ENCODE measurements at places on chromosomes 7 and 10.

GRCh38 chr10:26278295-26278694, 61.7 kb downstream of the GAD2 start:
- no peak for DNase-seq

DNA sequence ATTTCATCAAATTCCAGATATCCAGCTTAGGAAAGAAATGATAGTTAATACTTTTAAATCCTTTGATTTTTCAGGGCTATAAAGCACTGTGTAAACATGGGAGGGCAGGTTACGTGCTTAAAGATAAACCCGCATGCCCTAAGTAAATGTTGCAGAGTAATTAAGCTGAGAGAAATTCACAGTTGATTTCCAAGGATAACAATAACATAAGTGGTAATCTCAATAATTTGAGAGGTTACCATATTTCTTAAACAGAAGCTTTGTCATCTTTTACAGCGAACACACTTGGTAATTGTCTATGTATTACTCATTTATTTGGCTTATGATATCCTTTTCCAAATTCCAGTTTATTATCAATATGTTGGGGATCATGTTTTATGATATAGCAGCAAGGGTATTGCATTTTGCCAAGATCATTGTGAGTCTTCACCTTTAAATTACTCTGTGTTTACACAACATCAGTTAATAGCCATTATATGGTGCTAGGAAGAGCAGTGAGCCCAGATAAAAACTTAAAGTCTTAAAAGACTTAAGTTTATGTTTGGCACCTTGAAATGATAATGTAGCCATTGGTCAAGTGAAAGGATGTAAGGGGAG, 15.4 kb downstream of the MGAM start:
- DNase-seq, result no peak

GRCh38 chr10:125190946-125191345, 30.6 kb upstream of the CTBP2 start:
- no peak for DNase-seq

DNA sequence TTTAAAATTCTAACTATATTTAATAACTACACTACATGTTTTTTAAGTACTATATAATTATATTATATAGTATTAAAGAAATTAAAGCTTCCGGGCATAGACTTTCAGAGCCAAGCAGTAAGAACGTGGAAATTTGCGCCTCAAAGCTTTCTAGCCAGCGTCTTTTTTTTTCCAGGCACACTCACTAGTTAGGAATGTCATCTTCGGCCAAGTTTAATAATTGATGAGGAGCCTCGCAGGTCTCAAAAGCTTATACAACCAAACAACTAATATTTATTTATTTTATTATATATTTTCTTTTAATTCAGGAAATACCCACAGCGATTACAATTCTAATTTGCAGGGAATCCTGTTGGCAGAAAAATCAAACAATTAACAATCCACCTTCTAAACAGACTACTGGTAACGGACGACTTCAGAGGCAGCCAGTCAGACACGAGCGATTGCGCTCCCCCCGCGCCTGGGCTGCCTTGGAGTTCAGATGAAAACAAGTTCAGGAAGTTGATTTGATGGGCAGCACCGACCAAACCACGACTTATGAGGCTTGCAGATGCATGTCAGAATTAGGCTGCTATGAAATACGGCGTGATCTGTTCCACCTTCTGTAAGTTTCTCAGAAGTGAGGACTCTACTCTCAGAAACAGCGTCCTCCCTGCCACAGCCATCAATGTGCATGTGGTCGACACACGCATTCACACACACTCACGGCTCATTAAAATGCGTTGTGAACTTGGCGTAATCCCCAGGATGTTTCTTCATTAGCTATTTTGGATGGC, 431.8 kb upstream of the MGMT start:
- DNase-seq, result peak; percentile 73

DNA sequence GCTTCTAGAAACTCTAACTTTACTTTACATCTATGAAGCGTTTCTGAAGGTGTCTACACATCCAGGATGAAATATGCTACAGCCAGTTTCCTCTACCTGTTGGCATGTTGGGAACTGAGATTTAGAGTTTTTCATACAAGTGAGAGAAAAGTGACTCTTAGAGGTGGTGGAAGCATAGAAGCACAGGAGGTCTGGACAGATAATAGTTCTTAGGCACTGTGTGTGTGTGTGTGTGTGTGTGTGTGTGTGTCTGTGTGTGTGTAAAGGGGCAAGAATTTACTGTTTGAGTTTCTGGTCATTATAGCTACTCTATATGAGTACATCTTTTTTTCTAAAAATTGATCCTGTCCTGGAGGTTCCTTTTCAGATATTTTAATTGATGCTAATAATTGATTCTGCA, 110.7 kb upstream of the MTPN start:
- DNase-seq, result no peak

DNA sequence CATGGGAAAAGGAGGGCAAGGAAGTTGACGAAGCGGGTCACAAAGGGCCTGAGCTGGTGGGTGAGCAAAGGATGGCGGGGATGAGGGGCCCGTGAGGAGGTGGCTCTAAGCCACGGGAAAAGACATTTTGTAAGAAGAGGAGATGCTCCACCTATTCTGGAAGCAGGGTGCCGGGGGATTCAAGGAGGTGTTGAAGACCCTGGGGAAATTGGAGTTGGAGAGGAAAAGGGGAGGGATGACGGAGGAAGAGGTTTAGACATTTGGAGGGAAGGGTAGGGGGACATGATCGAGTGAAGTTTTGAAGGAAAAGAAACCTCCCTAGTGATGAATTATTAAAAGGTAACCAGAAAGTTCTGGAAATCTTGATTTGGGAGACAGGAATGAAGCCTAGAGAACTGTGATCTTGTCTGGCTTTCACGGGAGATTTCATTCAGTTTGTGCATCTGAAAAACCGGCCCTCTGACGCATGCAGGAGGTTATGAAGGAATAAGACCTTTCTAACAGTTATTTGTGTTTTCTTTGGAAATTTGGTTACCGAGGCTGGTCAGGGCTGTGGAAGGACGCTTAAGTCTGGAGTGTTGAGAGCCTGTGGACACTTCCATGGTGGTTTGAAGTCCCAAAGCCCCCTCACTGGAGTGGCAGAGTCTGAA, 1.4 kb downstream of the SMO start:
- no peak for DNase-seq

DNA sequence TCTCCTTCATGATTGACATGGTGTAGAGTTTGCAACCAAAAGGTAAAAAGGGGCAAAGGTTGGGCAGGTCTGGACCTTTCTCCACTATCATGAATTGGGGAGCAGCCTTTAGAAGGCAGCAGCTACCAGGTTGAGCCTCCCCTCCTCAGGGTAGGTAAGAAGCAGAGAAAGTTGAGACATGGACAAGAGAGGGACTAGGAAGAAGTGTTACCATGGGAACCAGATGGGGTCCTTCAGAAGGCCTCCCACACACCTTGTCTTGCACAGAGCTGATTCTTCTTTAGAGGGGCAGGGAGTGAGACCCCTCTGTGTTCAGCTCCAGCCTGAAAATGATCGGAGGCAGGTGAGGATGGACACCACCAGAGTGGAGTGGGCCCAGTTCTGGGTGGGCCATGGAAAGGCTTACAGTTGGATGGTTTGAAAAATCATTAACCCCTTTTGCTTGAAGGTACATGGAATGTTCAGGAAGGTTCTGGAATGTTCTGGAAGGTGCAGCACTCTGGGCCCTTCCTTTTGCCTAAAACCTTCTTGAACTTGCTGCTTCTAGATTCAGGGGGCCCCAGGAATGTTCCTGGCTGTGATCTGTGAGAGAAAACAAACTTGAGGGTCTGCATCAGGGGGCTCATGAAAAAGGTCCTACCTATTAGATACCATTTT, 7.0 kb downstream of the VPS37D start:
- DNase-seq, result no peak

- peak; percentile 24 for DNase-seq
Observed at GRCh38 chr7:78039790-78040776, 241.5 kb downstream of the PHTF2 start.

GRCh38 chr7:101823596-101823995, 6.2 kb downstream of the CUX1 start:
- no peak for DNase-seq

DNA sequence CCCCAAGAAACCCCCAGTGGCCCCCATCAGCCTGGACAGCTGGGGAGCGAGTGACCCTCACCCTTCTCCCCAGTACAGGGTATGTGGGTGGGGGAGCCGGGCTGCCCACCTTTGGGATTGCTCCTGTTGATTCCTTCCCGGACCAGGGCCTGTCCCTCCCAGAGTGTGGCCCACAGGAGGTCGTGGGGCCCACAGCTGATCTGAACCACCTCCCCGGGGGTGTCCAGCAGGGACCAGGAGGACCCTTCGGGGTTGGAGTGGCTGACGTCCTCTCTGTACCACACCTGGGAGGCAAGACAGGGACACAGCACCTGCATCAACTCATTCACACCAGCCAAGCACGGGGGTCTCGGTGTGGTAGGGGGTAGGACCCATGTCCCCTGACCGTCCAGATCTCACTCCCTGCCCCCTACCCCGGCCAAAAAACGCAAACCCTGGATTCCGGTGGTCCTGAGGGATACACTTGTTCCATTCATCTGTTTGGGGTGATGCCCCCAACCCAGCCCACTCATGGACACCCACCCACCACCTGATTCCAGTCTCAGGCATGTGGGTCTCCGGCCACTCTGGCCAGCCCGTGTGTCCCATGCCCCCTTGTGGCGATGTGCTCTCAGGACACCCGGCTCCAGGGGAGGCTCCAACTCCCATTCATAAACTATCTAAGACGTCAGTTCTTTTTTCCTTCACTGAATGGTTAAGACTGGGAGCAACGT, 10.9 kb downstream of the TECPR1 start:
- DNase-seq, result peak; percentile 17

- no peak for DNase-seq
Observed at GRCh38 chr10:59674215-59674836, 35.3 kb downstream of the SLC16A9 start.

GRCh38 chr10:17733620-17734019, 18.4 kb upstream of the TMEM236 start:
- no peak for DNase-seq

GRCh38 chr7:26900251-26900650, 35.9 kb upstream of the SKAP2 start:
- DNase-seq, result no peak

- DNase-seq, result no peak
Observed at GRCh38 chr10:8800426-8800825, 745.9 kb downstream of the GATA3 start.

DNA sequence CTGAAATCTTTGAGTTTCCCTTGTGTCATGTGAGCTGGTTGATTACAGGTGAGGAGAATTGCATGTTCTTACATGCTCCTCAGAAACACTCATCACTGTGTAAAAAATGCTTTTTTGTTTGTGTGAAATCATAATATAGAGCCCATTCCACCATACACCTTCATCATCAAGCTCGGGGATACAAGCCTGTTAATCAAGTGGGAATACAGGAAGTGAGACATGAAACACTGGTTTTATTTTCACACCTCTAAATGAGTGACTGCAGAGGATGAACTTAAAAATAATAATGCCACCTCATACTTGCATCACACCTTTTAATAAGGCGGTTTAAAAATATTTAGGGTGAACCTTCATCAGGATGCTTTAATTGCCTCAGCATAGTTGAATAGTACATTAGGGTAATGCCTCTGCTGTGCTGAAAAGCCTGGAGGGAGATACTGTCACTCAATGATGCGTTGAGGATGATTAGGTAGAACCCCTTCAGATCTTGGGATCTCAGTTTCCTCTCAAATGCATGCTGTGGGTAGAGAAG, 164.6 kb downstream of the AUTS2 start:
- DNase-seq, result no peak

- peak; percentile 24 for DNase-seq
Observed at GRCh38 chr10:74213571-74214162, 62.6 kb downstream of the ADK start.

DNA sequence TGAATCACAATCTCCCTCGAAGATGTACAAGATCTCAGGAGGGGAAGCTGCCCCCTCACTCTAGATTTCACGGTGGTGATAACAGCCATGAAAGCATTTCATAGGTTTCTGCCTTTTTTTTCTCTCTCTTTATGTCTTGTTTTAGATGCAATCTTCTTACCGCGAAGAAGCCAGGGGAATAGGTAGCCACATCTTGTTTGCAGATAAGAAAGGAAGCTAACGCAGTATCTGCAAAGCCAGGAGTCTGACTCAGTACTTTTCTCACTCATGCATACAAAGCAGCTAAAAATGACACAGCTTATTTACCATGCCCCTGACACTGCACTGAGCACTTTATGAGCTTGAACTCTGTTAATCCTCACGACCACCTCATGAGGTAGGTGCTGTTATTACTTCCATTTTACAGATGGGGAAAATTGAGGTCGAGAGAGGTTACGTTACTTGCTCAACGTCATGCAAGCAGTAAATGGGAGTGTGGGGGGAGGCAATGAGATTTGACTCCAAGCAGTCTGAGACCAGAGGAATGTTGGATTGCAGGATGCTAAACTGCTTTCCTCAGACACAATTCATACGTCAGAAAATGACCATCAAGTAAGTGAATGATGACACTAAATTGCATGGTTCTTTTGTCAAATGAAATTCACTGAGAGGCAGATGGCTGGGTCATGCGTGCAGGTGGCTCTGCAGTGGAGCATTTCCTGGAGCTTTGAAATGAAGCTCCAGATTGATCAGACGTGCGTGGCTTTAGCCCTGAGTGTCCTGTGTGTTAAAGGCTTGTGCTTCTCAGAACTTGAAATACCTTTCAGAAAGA, 3.3 kb downstream of the MAP3K8 start:
- DNase-seq, result no peak

GRCh38 chr7:55517191-55517633, 55.1 kb downstream of the VOPP1 start:
- no peak for DNase-seq

DNA sequence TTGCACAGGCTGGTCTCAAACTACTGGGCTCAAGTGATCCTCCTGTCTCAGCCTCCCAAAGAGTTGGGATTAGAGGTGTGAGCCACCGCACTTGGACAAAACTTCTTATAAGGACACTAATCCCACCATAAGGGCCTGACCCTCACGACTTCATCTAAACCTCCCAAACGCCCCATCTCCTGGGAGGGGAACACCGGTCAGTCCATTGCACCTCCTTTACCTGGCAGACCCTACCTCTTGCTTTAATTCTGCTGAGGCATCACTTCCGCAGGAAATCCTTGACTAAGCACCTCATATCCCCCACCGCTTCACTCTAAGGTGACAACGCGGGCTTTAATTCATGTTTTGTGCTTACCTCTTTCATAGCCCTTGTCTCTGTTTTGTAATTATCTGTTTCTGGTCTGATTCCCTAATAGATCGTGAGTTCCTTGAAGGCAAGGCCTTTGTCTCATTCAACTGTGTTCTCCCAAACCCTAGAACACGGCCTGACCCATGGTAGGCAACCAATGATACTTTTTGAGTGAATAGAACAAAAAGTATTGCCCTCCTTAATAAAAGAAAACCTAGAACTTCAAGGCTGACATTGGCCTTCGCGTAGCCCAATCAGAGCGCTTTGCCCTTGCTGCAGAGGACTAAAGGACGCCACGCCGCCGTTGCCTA, 481 bp upstream of the ZNF862 start:
- DNase-seq, result no peak

DNA sequence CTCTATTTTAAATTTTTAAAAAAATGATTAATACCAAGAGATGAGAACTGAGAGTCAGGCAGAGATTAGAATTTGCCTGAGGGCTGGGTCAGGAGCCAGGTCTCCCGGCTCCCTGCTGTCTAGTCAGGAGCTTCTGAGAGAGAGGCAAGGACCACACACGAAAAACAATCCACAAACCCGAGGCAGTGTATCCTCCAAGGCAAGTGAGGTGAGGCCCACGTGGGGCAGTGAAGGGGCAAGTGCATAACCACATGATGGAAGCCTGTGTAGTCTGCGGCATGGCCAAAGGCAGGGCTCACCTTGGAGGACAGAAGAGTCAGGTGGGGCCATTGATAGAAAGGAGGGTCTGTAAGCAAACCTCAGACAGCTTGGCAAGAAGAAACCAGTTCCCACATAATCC, 541.2 kb upstream of the FOXK1 start:
- no peak for DNase-seq

GRCh38 chr10:121138918-121139317, 287.8 kb downstream of the WDR11 start:
- DNase-seq, result no peak

Measured in CD8-positive, alpha-beta T cell (primary cell).